Prostate gland (tissue), 2 donors: ENCODE measurements at places on chromosomes 4 and X.
A peak's percentile ranks its signal among the peaks of the same experiment; 100 is the strongest.

DNA sequence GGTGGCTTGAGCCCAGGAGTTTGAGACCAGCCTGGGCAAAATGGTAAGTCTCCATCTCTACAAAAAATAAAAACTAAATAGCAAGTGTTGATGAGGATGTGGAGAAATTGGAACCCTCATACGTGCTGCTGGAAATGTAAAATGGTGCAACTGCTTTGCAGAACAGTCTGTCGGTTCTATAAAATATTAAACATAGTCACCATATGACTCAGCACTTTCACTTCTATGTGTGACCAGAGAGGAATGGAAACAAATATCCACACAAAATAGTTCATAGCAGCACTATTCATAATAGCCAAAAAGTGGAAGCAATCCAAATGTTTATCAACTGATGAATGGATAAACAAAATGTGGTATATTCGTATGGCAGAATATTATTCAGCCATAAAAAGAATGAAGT, 60.8 kb upstream of the FMR1 start:
- no peak for DNase-seq

GRCh38 chr4:152590179-152591031, 54.5 kb upstream of the FBXW7 start:
- peak; percentile 8 for DNase-seq

- DNase-seq: no peak
These were observed 879.1 kb downstream of the SH3BGRL start for GRCh38 chrX:82081027-82081426.

DNA sequence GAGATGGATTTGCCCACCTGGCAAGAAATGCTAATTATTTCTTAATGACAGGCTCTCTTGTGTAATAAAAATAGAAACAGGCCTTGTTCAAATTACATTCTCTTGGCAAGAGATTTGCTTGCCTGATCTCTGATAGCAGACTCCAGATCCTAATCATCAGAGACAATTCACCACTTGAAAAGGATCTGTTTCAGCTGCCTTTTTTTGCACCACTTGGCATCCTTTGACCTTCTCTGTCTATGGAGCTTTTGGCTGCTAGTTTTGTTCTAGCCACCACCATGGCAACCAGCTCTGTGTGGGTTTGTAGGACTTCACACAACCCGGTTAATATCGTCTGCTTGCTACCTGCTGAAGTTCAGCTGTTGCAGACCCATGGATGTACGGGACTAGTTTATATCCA, 241.1 kb upstream of the TLL1 start:
- no peak for DNase-seq

GRCh38 chr4:13483136-13483767, 888 bp downstream of the RAB28 start:
- no peak for DNase-seq

- no peak for DNase-seq
These were observed 133.9 kb downstream of the TET2 start for GRCh38 chr4:105280338-105281123.

DNA sequence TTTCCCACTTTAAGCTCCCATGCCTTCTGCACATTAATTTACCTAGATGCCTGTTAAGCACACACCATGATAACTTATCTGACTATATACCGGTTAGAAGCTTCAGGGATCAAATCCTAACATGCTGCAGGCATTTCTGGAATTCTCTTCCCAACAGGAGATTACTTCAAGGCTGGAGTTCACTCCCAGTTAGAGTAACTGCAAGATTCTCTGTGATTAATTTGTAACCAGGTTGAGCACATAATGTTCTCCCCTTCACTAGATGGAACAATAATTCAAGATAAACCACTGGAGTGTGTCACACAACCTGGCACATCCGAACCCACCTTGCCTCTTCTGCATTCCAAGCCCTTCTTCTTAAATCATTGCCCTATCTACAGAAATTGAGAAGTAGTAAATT, 11.8 kb upstream of the UGT2A3 start:
- DNase-seq: no peak

DNA sequence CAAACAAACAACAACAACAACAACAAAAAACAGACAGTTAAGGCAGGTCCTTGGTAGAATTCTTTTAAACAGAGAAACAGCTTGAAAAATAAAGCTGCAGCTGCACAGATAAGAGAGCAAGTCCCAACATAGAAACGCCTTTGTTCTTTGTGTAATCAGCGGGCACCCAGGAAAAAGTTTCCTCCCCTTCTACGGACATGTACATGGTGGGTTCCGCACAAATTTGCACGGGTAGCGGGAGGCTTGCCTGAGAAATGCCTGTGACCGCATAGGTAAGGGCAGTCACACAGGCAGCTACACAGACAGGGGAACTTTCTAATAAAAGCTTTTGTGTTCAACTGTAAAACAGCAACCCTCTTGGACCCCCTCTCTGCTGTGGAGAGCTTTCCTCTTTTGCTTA, 25.7 kb upstream of the CT47A1 start:
- no peak for DNase-seq

DNA sequence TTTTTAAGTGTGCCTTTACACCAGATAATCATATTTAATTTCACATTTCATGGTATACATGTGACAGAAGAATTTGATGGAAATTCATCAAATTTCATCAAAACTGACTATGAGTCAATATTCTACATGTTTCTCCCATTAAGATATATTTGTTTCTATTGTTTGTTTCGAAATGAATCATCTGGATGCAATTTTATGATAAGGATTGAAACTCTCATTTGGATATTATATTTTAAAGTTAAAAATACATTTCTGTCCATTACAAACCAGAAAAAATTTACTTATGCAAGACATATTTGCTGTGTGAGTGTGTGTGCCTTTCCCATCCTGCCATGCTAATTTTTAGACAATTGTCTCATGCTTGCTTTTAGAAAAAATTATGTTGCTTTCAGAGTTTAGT, 52.2 kb downstream of the SULT1B1 start:
- no peak for DNase-seq

DNA sequence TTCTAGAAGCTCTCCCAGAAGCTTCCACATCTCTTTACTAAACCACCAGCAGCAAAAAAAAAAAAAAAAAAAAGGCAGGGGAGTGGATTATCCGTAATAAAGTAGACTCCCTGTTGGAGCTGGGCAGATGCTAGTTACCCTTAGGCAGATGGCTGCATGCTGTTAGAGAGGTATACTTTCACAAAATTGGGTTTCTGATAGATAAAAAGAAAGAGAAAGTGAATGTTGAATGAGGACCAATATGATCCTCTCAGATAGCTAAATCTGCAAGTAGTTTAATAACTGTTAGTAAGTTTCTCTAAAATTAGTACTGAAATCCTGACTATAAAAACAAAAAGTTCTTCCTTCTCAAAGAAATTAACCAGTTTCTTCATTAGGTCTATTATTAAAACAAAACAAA, 195.4 kb downstream of the ANAPC10 start:
- DNase-seq: no peak
